Stimulated activated CD8-positive, alpha-beta memory T cell treated with anti-CD3 and anti-CD28 coated beads, Interleukin-15, amount 100 ng/mL, for 48 hours (primary cell): ENCODE measurements at places on chromosomes 7 and 10.

- no peak for DNase-seq
Measured at GRCh38 chr7:127393368-127394058, 1.0 kb upstream of the ZNF800 start.

DNA sequence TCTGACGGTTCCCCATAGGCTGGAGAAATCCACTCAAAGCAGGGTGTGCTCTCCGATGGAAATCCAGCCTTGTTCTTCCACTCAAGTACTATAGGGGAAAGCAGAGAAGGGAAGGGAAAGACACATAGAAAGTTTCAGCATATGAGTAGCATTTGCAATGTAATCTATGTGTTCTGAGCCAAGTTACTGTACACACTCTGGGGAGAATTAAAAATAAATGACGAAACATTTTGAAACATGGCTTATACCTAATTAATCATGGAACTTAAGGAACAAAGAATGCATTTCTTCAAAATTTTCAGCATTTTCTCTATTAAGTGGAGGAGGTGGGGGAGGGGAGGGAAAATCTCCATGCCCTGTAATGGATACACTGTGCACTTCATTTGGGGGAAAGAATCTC lies 198.1 kb upstream of the HABP2 start:
- DNase-seq = no peak

DNA sequence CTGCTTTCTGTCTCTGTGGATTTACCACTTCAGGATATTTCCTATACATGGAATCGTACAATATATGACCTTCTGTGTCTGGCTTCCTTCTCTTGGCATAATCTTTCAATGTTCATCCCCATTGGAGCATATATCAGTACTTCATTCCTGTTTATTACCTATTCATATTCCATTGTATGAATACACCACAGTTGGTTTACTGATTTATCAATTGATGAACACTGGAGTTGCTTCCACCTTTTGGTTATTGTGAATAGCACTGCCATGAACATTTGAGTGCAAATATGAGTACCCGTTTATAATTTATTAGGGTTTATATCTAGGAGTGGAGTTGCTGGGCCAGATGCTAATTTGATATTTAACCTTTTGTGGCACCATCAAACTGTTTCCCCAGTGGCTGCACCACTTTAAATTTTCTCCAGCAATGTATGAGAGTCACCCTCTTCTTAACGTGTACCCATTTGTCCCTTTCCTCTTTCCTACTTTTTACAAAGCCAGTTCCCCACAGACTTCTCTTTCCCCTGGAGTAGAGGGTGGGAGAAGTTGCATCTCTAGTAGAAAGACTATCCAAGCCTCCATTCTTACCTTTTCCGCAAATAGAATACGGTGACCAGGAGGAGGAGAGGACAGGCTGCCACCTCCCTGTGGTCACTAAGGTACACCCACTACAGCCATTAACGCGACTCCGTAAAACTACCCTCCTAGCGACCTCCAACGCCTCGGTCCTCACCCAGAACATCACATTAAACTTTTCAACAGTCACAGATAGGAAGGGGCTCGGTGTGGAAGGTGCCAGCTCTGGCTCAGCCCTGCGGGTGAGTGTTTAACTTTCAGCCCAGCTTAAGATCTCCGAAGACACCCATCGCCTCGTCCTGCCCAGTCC lies 25.6 kb downstream of the SCD start:
- no peak for DNase-seq

- no peak for DNase-seq
Measured at GRCh38 chr10:97267671-97268070, 24.8 kb downstream of the ARHGAP19 start.

DNA sequence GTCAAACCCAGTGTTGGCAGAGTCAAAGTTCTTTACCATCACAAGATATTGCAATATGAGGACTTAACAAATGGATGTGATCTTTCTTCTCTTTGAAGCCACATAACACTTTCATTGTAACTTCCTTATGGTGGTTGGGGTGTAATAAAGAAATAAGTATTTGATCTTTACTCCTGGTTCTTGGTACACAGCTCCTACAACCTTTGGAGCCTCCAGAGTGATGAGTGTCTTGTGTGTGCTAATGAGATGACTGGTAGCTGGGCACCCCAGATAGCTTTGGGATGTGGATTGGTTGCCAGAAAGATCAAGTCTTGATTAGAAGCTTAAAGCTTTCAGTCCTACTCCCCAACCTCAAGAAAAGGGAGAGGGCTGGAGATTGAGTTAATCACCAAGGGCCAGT lies 31.1 kb upstream of the YAE1 start:
- no peak for DNase-seq

DNA sequence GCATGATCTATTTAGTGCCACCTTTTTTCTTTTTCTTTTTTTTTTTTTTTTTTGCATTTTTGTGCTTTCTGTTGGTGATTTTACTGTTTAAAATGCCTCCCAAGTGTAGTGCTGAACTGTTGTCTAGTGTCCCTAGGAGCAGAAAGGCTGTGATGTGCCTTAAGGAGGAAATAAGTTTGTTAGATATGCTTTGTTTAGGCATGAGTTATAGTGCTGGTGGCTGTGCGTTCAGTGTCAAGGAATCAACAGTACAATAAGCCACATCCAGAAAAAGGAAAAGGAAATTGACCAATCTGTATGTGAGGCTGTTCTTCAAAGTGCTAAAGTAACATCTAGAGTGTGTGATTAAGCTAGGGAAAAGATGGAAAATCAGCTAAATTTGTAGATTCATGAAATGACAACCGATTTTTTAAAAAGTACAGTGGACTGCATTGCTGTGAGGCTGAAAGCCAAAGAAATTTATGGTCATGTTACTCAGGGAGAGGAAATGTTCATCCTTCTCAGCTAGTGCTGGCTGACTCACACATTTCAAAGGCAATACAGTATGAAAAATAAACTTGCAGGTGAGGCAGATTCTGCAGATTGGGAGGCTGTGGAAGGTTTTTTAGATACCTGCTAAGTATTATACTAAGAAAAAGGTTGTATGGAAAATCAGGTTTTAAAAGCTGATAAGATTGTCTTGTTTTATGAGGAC lies 122.7 kb upstream of the ADCY1 start:
- no peak for DNase-seq

- DNase-seq = no peak
Measured at GRCh38 chr7:70104243-70104642, 506.0 kb downstream of the AUTS2 start.

DNA sequence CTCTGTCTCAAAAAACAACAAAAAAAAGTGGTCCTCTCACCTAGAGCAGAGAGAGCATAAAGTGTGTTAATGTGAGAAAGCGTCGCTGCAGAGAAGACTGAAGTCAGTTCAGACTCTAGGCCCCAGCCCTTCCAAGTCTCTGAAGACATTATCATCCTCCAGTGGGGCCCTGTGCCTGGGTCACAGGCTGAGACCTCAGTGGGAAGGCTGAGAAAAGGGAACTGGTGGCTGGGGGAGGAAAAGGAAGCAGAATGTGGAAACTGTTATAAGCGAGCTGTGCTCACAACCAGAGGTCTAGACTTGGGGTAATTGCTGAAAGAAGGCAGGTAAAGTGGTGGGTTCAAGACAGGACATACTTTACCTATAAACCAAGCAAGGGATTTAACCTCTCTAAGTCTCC lies 4.9 kb upstream of the RRP12 start:
- no peak for DNase-seq

DNA sequence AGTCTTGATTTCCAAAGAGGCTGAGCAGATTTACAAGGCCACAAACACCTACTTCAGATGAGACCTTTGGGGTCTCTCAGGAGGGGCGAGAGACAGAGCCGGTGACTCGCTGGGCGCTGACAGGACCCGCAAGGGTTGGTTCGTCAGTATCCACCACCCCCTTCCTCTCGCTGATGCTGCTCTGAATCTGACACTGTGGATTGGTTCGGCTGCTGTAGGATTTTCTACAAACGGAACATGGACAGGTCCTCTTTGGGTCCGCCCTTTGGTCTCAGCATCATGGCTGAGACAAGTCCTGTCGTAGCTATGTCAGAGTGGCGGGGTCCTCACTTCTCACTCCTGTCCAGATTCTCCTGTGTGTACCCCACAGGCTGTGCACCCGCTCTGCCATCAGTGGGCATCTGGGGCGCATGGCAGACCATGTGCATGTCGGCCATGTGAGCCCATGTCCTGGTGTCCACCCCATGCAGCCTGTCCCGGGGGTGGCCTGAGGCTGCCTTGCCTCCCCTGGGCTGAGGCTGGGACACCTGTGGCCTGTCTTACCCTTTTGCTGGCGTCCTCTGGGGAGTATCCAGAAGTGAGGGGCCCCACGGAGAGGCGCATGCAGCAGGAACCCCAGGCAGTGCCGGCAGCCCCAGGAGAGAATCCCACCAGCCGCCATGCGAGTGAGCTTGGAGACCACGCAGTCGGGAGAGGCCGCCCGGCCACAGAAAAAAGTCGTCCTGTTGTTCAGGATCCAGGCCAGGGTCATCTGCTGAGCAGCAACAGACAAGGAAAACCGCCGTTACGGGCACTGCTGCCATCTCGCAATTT lies 21.6 kb upstream of the FAM20C start:
- DNase-seq = no peak

DNA sequence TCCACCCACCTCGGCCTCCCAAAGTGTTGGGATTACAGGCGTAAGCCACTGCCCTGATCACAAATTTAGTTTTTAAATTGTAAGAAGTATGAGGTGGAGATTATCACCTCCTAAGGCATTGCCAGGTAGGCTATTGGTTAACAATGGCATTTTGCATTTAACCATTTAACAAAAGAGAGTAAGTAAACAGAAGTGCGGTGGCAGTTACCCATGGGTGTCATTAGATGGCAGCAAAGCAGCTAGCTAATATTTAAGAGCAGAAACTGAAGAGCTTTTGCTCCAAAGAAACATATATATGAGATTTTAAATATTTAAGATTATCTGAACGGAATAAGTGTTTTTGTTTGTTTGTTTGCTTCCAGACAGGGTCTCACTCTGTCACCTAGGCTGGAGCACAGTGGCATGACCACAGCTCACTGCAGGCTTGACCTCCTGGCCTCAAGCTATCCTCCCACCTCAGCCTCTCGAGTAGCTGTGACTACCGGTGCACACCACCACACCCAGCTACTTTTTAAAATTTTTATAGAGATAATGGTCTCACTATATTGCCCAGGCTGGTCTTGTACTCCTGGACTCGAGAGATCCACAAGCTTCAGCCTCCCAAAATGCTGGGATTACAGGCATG lies 325.5 kb upstream of the C7orf33 start:
- no peak for DNase-seq

GRCh38 chr7:155567646-155568332 lies 21.4 kb upstream of the CNPY1 start:
- no peak for DNase-seq

DNA sequence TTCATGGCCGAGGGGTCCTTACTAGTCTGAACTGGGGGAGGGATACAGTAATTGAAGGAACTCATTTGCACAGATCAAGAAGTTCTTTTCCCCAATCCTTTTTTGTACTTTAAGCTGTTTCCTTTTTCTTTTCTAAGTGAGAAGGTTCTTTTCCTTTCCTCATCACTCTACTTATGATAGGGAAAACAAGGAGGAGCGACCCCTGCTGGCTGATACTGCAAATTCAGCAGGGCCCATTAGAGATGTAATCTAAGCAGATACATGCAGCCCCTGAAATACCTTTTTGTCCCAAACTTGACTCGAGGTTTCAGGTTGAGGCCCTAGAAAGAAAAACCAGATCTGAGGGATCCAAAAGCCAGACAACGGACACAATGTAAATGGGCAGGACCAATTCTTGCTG lies 305.5 kb downstream of the DNAJB9 start:
- DNase-seq = no peak

DNA sequence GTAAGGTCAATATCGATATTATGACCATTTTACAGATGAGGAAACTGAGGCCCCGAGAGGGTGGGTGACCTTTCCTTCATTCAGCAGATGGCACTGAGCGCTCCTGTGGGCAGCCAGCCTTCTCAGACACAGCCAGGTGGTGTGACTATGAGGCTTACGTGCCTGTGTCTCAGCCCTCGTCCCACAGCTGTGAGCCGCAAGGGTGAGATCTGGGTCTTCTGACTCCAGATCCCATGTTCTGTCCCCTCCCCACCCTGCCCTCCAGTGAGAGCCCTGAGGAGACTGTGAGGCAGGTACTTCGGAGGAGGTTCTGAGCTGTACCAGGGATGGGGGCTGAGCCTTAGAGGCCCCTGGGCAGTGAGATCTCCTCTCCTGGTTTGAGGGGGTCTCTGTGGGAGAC lies 613.8 kb upstream of the FOXK1 start:
- DNase-seq = no peak

GRCh38 chr10:69712342-69712741 lies 82.3 kb downstream of the FAM241B start:
- no peak for DNase-seq

DNA sequence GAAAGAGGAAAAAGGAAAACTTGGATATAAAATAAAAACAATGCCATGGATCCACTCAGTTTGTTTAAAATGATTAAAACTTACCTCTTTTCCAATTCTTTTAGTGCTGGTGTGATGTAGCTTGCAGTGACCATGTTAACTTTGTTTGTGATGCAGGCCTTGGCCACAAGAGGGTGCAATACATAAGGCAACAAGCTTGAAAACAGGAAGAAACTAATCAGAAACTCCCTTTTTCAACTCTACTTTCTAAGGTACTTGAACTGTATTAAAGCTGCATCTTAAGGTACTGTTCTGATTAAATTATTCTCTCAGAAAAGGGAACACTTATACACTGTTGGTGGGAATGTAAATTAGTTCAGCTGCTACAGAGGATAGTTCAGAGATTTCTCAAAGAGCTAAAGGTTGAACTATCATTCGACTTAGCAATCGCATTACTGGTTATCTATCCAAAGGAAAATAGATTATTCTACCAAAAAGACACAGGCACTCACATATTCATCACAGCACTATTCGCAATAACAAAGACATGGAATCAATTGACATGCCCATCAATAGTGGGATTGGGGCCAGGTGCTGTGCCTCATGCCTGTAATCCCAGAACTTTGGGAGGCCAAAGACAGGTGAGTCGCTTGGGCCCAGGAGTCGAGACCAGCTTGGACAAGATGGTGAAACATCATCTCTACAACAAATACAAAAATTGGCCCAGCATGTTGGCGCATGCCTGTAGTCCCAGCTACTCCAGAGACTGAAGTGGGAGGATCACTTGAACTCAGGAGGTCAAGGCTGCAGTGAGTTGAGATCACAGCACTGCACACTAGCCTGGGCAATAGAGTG lies 50.9 kb downstream of the AASS start:
- peak; percentile 7 for DNase-seq

- no peak for DNase-seq
Measured at GRCh38 chr7:104976966-104977636, 36.9 kb upstream of the KMT2E start.

DNA sequence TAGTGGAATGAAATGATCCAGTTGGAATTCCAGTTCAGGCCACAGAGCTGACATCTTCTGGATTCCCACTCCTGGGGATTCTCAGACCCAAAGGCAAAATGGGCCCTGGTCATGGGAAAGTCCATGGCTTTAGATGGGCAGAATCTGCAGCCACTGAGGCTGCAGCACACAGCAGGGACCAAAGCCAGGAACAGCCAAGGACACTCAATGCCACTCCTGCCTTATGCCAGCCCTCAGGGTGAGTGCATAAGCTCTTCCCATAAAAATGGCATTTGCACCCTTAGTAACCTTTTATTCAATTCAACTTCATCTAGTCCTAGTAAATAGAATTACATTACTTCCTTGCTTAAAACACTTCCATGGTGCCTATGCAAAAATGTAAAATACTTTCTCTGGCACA lies 274.4 kb downstream of the KCNMA1 start:
- no peak for DNase-seq
